ENCODE measurements at places on chromosomes 11 and 22.

DNA sequence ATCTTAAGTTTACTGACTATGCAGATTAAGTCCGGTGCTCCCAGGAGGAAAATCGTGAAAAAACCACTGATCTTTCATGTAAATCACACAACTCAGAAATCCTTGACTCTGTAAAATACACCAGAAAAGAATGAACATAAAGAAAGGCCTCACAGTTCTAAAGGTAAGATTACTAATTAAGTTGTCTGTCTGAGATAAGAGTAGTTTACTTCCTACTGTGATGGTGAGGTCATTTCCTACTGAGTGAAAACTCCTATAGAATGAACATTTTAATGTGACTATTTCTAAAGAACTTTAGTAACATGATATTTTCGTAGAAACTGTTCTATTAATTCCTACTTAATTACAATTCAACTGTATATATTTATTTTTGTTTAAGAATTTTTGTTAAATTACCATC, 774.4 kb upstream of the CHORDC1 start:
- no peak for DNase-seq

- DNase-seq = no peak
These were observed 75.4 kb upstream of the RTL6 start for GRCh38 chr22:44573451-44573850.

DNA sequence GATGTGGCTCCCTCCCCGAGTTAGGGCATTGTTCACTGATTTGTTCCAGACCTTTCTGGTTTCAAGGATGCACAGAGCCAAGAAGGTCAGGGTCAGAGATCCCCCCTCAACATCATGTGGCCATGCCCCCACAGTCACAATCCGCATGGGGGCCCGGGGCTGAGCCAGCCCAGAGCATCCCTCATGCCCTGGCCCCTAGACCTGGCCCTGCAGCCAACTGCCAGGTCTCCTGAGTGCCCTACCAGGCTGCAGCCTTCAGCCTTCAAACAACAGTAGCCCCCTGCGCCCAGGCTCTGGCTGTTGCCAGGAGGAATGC, 142.4 kb downstream of the CRYBB2 start:
- no peak for DNase-seq

GRCh38 chr11:120883404-120884080, 140.4 kb upstream of the TBCEL start:
- no peak for DNase-seq
